ENCODE measurements at places on chromosomes 12 and 14.

DNA sequence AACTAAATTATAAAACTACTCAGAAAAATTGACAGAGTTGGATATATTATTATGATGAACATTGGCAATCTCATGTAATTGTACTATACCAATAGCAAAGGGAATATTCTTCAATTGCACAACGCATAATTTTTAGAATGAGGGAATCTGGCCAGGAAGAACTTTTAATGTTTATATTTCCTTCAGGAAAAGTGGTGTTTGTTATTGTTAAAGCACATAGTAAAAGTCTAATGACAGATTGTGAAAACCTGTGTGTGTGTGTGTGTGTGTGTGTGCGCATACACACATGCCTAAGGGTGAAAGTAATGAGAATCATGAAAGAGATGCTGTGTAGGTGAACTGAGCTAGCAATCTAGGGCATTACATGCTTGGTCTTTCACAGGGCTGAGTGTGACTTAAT is 877.7 kb downstream of the SLC6A15 start:
- no peak for DNase-seq

- DNase-seq, result no peak
Measured at GRCh38 chr12:117874842-117875434, 93.9 kb downstream of the KSR2 start.

DNA sequence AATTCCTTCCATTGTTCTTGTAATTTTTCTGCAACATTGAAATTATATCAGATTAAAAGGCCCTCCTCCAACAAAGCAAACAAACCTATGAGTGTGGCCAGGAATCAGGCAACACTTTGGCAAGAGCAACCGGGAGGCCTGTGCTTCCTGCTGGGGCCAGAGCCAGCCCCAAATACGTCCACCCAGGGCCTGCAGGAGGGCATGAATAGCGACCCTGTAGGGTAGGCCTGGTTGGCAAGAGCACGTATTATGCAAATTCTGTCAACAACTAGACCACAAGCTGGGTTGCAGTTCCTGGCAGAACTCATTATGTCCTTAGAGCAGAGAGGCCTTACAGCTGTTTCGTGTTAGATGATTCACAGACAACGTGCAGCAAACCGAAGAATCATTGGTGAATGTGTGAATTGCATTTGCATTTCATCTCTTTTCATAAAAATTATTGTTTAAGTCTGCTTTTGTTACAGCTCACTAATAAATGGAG is 26.9 kb upstream of the LGALS3 start:
- peak; percentile 100 for DNase-seq

DNA sequence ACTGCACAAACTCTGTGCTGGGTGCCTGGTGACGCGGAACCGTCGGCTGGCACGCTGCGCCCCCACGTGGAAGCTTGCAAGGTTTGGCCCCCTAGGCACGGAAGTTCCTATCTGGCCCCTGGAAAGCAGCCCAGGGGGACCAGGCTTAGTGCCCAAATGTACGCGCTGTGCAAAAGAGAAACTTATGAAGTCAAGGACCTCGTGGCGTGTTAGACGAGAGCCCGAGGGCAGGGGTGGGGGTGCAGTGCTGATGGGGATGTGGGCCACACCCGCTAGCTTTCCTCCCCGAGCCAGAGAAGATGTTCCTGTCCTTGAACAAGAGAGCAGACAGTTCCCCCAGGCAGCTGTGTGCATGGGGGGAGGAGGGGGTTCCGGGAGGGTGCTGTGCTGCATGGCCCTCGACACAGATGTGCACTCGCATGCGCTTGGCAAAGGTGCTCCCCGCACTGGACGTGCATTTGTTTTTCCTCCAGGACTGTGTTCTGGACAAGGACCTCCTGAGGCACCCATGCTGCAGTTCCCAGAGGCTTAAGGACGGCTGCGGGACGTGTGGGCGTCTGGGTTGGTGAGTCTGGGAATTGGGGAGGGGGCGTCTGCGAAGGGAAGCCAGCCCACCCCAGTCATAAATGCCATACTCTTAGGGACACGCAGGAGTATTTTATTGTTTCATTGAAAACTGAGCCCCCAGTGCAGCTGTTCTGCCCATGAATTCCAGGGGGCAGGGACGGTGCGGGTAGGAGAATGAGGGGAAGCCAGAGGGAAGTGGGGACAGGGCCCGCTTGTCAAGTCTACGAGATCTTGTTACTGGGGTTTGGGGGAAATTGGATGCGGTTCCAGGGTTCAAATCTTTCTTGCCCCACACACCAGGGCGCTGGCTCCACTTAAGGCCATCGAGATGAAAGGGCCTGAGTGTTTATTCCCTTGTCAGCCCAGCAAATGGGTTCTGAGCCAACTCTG is 80.0 kb downstream of the NTF3 start:
- DNase-seq, result no peak

All from AG09309 (cell line).